ENCODE measurements at places on chromosomes 5 and 9.

- no peak for DNase-seq
Observed at GRCh38 chr5:154345255-154345952, 100.4 kb upstream of the SAP30L start.

DNA sequence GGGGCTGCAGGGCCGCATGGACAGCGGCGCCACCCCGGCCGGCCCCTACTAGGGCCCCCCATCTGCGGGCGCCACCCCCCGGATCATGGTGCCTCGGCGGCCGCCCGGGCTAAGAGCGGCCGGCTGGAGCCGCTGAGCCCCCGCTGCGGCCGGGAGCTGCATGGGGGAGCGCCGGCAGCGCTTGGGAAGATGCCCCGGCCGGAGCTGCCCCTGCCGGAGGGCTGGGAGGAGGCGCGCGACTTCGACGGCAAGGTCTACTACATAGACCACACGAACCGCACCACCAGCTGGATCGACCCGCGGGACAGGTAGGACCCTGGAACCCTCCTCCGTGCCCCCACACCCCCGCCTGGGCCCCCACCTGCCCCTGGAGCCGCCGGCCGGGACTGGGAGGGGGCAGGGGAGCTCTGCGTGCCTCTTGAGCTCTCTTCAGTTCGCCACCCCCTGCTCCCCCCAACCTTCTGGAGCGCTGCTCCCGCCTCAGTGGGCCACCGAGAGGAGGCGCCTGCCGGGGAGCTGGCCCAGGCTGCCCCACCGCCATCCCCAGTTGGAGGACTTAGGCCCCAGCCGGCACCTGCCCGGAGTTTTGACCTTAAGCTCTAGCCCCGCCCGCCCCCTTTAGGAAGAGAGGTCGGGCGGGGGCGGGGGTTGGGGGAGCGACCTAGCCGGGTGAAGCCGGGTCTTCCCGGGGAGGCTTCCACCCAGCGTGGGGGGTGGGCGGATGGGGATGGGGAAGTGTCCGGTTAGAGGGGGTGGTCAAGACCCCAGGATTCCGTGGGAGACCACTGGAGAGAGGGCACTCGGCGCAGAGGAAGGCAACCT is 730 bp downstream of the WWC1 start:
- DNase-seq = no peak

- no peak for DNase-seq
Observed at GRCh38 chr9:99556998-99557397, 264.7 kb upstream of the NR4A3 start.

DNA sequence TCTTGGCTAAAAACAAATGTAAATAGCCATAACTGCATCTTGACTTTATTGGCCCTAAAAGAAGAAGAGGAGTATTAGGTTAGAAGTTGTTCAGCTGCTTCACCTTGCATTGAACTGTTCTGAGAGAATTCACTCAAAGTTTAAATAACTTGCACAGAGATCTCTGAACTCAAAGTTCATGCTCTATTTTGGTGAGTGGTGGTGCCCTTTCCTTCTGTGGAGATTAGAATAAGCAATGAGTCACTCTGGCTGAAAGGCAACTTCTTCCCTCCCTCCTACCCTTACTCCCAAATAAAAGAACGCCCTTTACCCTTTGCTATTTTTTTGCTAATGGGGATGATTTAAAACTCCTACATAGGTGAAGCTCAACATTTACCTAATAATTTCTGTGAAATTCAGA is 48.9 kb downstream of the ERMP1 start:
- no peak for DNase-seq

- DNase-seq = no peak
Observed at GRCh38 chr9:134834217-134834956, 46.2 kb upstream of the FCN2 start.

GRCh38 chr9:14715102-14715501 is 7.4 kb downstream of the CER1 start:
- no peak for DNase-seq

- no peak for DNase-seq
Observed at GRCh38 chr5:169331292-169331852, 30.4 kb upstream of the SLIT3 start.

DNA sequence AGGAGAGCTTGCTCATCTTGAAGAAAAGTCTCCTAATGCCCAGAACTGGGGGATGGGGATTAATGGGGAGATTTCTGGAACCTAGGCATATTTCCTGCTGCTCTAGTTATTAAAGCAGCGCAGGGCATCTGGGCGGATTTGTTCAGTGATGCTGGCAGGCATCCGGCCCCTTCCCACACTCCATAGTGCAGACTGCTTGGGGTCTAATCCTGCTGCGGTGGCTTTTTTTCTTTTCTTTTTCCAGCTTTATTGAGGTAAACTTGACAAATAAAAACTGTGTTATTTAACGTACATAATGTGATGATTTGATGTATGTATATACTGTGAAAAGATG is 30.7 kb downstream of the PPARGC1B start:
- DNase-seq = no peak

DNA sequence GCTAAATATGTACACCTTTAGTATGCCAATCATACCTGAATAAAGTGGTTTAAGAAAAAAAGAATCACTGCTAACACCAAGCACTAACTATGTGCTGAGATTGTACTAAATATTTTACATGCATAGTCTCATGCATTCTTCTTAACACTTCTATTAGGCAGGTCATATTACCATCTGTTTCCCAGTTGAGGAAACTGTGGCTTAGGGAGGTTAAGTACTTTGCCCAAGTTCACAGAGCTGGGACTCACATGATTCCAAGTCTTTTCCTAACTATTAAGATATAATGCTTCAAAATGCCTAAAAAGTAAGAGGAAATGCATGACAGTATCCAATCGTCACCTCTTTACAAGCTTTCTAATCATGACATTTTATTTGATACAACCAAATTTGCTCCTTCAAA is 69.2 kb upstream of the PLPP6 start:
- no peak for DNase-seq

DNA sequence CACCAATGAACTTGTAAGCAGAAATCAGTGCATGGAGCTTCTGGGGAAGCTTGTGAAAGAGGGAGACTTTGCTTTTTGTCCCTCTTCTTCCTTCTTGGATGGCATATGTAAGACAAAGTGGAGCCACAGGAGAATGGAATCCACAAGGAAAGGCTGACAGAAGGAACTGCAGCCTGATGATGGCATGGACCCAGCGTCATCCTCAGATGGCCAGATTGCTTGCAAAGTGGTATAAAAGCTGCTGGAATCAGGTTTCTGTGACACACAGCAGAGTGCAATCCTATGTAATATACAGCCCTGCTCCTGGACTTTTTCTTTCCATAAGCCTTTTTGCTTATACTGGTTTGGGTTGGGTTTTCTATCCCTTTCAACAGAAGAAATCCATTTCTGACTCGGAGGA is 31.4 kb upstream of the SPARC start:
- DNase-seq = no peak

GRCh38 chr9:37082214-37082765 is 38.1 kb upstream of the ZCCHC7 start:
- no peak for DNase-seq

DNA sequence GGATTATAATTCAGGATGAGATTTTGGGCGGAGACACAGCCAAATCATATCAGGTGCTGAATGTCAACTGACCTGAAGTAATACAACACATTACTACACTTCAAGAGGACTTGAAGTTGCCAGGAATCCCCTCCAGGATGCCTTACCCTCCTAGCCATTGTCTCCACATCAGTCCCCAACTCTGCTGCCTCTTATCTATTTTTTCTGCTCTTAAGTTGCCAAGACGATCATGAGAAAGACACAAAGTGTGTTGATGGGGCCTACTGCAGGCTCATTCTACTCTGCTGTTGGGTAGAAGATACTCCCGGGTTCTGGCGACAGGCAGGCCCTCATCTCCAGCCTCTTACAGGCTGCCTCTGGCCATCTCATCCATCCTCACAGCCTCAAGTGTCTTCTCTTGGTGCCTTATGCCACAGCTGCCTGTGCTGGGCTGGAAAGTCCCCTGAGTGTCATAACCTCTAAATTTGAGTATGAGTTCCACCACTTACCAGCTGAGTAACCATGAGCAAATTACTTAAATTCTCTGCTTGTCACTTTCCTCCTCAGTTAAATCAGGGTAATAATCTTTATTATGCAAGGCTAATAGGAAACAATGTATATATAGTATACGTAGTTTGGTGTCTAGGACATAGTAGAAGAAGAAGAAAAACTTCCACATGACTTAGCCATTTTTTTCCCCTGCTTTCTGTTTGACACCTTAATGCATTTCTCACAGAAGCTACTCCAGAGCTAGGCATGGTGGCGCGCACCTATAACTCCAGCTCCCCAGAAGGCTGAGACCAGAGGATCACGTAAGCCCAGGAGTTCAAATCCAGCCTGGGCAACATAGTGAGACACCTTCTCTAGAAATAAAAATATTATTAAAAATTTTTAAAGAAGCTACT is 73.0 kb upstream of the SNX2 start:
- no peak for DNase-seq

GRCh38 chr5:9545136-9545991 is 511 bp downstream of the SEMA5A start:
- no peak for DNase-seq

GRCh38 chr5:113236536-113237288 is 198.1 kb downstream of the TSSK1B start:
- DNase-seq = no peak

GRCh38 chr9:109190151-109190550 is 23.1 kb upstream of the FRRS1L start:
- no peak for DNase-seq

GRCh38 chr9:87604886-87605588 is 107.4 kb downstream of the DAPK1 start:
- DNase-seq = no peak

- DNase-seq = no peak
Observed at GRCh38 chr9:10000669-10001068, 612.1 kb downstream of the PTPRD start.

GRCh38 chr5:154757814-154758406 is 2.7 kb downstream of the LARP1 start:
- DNase-seq = no peak

- no peak for DNase-seq
Observed at GRCh38 chr5:65766781-65767180, 44.8 kb downstream of the NLN start.

- no peak for DNase-seq
Observed at GRCh38 chr5:128408622-128409021, 129.4 kb downstream of the FBN2 start.

DNA sequence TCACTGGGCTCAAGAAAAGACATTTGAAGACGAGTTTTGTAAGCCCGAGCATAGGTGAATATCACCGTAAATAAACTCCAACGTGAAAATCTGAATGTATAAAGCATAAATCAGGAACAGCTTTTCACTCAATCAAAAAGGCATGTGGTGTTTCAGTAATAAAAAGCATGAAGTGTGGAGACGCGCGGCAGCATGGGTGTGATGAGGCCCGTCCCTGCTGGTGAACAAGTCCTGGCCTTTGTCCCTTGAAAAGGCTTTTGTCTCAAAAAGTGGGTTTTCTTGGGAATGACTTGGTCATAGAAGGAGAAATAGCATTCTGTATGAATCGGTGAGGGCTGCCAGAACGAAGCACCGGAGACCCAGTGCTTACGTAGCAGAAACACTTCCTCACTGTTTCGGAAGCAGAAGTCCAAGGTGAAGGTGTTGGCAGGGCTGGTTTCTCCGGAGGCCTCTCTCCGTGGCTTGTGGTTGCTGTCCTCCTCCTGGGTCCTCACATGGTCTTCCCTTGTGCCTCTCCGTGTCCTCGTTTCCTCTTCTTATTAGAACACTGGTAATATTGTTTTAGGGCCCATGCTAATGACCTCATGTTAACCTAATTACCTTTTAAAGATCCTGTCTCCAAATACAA is 24.9 kb downstream of the ROPN1L start:
- no peak for DNase-seq

DNA sequence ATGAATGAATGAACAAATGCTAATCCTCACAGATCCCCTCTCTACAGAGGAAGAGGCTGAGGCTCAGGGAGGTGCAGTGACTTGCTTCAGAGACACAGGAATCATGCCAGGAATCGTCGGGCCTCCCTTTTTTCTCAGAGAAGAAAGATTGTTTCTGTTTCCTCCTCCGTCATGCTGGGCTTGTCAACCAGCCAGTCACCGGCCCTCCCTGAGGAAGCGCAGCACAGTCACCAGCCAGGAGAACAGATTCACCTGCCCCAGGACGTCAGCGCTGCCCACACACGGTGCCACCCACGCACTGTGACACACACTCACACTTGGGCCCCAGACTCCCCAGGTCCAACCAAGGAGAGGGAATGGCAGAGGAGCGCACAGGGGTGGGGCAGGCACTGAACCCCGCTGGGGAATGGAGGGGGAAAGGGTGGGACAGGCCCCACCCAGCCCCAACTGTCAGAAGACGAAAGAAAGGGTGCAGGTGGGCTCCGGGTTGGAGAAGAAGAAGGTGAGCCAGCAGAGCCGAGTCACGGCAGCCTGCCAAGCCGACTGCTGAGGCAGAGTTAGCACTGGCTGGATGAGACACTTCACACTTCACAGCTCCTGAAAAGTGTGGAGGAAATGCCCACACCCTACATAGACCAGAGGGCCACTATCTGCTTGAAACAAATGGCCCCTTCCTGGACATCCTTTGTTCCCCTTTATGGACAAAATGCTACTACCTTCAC is 13.8 kb upstream of the ERGIC1 start:
- no peak for DNase-seq

GRCh38 chr5:42858031-42858643 is 46.4 kb upstream of the SELENOP start:
- DNase-seq = no peak

DNA sequence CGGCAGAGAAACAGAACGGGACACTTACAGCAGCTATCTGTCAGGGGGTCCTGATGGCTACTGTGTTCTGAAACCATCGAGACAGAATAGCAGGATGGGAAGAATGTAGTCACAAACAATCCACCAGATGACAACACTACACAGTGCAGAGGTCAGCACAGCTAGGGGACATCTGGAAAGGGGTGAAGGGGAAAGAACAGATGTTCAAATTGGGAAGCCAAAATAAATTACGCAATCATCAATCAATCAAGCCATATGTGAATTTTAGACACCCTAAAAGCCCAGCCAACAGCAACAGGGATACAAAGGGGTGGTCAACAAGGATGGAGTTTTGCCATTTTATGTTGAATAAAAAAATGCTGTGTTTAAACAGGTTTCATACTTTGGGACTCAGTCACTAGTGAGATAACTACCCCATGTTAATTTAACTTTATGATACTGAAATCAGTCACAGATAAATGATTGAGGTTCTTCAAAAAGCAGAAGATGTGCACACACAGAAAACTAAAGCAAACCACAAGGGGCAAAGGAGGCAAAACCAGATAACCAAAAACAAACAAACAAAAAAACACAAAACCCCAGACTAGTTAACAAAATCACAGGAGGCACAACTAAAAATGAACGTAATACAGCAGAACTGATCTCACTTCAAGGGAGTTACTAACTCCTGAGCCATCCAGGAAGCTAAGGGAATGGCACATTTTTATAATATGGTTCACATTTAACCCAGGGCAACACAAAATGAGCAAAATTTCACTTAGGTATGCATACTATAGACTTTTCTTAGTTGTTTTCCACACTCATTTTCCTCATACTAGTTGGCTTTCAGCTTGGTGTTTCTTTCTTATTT is 65.9 kb downstream of the HABP4 start:
- no peak for DNase-seq

GRCh38 chr9:3687145-3687544 is 161.3 kb upstream of the RFX3 start:
- DNase-seq = no peak

- no peak for DNase-seq
Observed at GRCh38 chr5:12865529-12865928, 961.3 kb upstream of the CTNND2 start.

Measured in anterior cingulate cortex (tissue), 58 donors.